ENCODE measurements at places on chromosomes 6 and 20.

DNA sequence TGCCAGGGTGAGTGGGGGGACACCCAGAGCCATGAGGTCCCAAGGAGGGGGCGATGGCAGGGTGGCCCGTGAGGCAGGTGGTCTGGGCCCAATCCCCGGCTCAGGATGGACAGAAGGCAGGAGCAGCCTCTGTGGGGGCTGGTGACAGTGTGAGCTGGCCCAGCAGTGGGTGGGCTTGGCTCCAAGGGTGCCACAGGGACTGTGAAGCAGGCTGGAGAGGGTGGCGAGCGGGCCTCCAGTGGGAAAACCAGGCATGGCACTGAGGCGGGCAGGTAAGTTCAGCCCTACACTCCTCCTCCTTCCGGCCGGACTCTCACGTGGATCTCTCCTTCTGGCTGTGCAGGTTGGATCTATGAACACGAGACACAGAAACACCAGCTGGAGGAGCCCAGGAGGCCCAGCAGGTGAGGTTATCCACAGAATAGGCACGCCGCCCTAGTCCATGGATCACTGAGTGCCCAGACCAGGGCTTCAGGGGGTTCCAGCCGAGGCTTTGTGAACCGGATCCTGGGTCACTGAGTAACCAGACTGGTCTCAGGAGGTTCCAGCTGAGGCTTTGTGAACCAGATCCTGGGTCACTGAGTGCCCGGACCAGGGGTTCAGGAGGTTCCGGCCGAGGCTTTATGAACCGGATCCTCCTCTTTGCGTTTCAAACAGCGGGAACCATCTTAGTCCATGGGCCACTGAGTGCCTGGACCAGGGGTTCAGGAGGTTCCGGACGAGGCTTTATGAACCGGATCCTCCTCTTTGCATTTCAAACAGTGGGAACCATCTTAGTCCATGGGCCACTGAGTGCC lies 76.4 kb upstream of the BHLHE23 start:
- DNase-seq, result no peak

DNA sequence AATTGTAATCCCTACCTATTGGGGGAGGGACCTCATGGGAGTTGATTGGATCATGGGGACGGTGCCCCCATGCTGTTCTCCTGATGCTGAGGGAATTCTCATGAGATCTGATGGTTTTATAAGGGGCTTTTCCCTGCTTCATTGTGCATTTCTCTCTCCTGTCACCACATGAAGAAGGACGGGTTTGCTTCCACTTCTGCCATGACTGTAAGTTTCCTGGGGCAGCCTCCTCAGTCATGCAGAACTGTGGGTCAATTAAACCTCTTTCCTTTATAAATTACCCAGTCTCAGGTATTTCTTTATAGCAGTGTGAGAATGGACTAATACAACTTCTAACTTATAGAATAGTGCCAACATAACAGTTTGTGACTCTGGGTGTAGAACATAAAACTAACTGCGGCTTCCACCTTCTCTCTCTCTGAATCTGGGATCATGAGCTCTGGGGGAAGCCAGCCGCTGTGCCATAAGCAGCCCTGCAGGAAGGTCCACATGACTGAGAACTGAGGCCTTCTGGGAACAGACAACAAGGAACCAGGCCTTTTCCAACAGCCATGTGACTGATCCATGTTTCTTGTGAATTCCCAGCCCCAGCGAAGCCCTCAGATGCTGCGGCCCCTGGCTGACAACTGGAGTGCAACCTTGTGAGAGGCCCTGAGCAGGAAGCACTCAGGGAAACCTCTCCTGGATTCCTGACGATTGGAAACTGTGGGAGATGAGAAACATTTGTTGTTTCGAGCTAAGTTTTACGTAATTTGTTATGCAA lies 3.4 kb upstream of the HLA-A start:
- no peak for DNase-seq

DNA sequence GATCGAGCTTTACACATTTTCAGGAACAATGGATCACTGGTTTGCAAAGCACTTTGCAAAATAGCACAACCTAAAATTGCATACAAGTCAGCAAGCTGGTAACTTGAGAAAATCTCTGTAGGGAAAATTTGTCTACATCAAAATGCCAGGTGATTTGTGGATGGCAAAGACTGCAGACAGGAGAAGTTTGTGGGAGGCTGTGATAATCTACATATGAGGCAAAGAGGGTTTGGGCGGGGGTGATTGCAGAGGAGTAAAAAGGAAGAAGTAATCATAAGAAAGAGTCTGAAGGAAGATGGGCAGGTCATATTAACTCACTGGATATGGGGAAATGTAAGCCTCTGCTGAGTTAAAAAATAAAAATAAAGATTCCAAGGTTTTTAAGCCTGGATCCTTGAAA lies 166.3 kb upstream of the STXBP5 start:
- no peak for DNase-seq

DNA sequence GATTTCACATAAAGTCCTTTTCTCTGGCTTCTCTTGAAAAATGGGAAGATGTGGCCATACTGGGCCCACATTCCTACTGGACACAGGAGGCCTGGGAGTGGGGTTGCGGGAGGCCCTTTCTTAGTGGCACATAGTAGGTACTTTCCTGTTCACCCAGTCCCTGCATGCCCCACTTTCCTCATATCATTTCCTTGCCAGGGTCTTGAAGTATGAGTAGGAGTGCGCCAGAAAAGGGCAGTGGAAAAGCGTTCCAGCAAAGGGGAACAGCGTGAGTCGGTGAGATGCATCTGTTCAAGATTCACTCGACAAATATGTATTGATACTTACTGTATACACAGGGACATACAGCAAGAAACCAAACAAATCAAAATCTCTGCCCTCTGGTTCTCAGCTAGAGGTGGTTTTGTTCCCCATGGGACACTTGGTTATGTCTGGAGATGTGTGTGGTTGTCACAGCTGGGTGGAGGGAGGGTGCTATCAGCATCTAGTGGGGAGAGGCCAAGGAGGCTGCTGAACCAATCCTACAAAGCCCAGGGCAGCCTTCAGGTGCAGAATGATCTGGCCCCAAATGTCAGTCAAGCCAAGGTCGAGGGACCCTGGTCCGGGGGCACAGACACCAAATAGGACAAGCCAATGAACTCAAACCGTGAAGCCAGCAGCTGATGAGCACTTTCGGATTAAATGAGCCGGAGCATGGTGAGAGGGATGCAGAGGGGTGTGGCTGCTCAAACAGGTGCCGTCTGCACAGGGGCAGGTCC lies 151.4 kb downstream of the CEBPB start:
- DNase-seq, result no peak

- no peak for DNase-seq
Measured at GRCh38 chr6:21176197-21176596, 417.4 kb upstream of the SOX4 start.

DNA sequence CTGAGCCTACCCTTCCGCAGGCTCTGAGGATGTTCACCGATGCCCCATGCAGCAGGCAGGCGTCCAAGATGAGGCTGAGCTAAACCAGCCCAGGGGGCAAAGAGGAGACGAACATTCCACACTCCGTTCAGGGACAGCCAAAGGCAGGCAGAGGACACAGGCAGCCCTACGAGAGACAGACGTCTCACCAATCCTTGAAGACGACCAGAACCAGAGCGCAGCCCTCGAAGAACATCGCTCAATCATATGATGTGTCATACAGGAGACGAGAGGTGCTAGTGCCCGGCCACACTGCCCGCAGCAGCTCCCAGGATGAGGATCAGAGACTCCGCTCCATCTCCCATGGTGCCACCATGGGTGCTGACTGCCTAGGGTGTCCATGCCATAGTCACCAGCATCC lies 35.6 kb upstream of the TMEM181 start:
- DNase-seq, result no peak

DNA sequence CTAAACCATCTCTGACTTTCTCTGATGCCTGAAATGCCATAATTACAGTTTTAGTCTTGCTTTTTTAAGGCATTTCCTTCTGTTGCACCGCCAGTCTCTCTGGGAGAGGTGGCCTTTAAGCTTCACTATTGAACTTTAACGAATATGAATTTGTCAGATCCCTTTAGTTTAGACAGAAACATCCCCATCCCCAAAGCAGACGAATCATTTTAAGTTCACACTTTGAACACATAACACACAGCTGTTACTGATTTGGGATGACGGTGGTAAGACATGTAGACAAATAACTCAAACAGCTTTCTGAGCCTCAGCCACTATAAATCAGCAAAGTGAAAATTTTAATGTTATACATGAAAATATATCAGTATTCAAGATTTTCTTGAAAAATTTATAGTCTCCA lies 7.2 kb upstream of the IPCEF1 start:
- no peak for DNase-seq

DNA sequence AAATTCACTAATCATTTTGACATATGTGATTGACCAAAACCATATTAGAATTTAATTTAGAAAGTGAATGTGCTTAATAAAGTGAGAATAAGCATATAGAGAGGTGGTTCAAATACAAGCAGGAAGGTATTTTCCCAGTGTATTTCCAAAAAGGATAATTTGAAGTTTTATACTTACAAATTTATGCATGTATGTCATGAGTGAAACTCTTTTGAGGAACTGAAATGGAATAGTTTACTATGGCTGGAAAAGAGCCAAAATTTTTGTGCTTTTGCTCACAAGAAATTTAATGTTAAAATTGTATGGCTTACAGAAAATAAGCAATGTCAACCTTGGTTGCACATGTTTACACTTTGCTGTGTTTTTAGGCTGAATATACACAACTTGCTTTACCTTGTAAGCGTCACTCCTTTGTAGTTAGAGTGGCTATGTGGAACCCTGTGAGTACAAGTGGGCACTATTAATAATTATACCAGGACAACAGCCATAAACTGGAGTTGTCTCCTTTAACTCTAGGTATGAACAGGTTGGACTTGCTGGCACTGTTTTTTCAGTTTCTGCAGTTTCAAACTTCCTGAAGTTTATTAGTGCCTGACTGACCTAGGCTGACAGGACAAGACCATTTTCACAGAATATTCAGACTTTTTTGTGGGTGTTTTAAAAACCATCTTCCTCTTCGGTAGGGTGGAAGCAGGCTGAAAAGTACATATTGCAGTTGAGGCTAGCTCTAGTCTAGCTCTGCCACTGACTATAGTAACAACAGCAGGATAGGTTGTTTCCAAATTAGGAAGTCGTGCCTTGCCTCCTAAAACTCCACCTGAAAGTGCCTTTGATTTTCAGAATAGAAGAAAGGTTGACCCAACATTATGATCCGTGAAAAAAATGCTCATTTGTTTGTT lies 6.0 kb downstream of the AFDN start:
- no peak for DNase-seq

DNA sequence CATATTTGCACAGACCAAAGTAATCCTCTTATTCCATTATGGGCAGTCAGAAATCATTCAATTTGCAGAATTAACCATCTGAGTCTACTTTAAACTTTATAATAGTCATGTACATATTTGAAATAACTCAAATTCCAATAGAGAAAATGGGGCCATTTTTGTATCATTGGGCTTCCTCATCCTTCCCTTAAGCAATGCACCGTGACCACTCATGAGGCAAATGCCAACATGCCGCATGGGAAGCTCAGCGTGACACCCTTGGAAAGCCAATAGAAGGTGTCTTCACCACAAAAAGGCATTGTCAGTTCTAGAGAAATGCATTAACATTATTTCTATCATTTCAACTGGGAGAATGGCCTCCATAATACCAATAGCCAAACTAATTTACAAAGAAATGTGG lies 38.5 kb downstream of the SIM1 start:
- no peak for DNase-seq

DNA sequence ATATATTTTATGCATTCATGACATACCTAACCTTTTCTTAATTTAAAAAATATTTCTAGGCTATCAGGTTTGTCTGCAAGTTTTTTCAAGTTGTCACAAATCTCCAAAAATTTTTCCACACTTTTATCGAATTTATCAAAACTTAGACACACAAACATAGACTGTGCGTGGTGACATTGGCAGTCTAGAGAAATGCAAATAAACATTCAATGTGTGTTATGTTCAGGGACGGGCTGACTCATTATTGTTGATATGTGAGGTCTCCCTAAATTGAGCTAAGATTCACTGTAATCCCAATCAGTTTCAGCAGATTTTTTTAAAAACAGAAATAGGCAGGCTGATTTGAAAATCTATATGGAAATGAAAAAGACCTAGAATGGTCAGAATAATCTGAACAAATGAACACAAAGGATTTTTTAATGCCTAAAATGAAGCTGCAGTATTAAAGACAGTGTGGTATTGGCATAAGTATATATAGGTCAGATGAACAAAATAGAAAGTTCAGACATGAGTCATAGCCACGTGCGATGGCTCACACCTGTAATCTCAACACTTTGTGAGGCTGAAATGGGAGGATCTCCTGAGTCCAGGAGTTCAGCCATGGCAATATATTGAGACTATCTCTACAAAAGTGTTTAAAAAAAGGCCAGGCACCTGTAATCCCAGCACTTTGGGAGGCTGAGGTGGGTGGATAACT lies 19.2 kb downstream of the BLTP3A start:
- no peak for DNase-seq

- DNase-seq, result peak; percentile 18
Measured at GRCh38 chr20:36957875-36958667, 6.6 kb upstream of the SAMHD1 start.

GRCh38 chr20:6855104-6855503 lies 87.6 kb downstream of the BMP2 start:
- no peak for DNase-seq

DNA sequence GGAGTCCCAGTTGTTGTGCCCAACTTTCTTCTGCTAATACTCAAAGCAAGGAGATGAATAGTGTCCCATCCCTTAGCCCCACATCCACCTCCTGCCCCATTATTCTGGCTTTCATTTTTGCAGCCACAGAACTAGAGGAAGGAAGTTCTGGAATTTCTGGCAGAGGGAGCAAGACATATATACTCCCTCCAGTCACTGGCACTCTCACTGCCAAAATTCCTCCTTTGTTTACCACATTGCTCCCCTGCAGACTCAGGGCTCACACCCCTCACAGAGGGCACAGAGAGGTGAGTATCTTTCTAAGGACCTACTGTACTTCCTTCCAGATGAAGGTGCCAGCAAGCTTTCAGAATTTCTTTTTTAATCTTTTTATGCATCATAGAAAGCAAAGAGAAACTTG lies 168.0 kb upstream of the ID4 start:
- no peak for DNase-seq

- no peak for DNase-seq
Measured at GRCh38 chr6:21845439-21846140, 252.0 kb downstream of the SOX4 start.
